ENCODE measurements at places on chromosomes 2 and 18.

DNA sequence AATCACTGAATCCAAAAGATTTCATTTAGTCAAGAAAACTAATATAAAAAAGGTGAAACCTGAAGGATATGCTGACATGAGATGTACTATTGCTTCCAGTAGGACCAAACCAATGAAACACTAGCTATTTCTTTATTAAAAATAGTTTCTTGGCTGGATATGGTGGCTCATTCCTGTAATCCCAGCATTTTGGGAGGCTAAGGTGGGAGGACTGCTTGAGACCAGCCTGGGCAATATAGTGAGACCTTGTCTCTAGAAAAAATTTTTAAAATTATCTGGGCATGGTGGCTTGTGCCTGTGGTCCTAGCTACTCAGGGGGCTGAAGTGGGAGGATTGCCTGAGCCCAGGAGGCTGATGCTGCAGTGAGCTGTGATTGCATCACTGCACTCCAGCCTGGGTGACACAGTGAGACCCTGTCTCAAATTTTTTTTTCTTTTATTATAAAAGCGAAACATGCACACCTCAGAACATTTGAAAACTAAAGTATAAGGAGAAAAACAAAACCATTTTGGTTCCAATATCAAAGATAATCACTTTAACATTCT lies 266.2 kb downstream of the TGIF1 start:
- no peak for DNase-seq

- DNase-seq = peak; percentile 72
Measured at GRCh38 chr2:226963528-226963927, 127.7 kb downstream of the RHBDD1 start.

GRCh38 chr2:47708801-47709499 lies 74.0 kb upstream of the MSH6 start:
- DNase-seq = no peak

- DNase-seq = peak; percentile 53
Measured at GRCh38 chr2:42601076-42601475, 32.6 kb downstream of the MTA3 start.

GRCh38 chr2:56465491-56465890 lies 281.7 kb downstream of the CCDC85A start:
- no peak for DNase-seq

Measured in fibroblast of mammary gland (primary cell).